DMS 273 treated with DMSO at 0.1 percent for 48 hours (cell line): ENCODE measurements at places on chromosomes 2 and 18.

GRCh38 chr2:185393091-185393490, 345.5 kb upstream of the FSIP2 start:
- no peak for DNase-seq

GRCh38 chr18:43061318-43061717, 54.2 kb downstream of the RIT2 start:
- DNase-seq, result no peak

DNA sequence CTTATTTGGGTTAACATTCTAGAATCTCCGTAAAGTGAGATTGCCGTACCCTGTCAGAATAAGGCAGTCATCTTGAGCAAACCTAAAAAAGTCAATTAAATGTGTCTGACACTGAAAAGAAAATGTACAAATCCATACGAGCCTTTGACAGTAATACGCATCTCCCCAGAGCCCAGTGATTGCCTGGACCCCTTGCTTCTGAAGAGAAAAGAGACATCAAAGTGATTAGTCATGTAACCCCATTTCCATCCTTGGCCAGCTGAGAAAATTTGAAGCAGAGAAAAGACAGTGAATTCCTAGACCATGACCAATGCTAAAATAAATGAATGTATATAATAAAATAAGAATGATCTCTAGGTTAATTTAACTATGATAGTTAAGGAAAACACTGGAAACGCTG, 1499.4 kb downstream of the SUCLG1 start:
- no peak for DNase-seq

DNA sequence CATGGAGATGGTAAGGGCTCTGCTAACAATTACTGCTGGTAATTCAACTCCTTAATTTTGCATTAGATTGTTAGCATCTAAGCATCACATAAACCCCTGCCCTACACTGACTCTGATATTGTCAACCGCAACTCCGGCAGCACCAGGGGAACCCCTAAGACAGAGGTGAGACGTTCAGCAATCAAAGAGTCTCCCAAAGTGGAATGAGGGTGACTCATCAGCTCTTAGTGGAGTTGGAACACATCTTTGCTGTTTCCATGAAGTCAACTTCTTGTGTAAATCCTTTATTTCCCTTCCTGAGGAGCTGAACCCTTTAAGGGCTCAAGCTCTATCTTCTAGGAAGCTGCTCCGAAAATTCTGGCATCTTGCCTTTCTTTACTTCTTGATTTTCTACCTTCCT, 52.1 kb downstream of the ABCG8 start:
- DNase-seq, result no peak

- no peak for DNase-seq
Measured at GRCh38 chr2:133685636-133686215, 117.5 kb upstream of the NCKAP5 start.

GRCh38 chr2:173204316-173204715, 128.7 kb downstream of the MAP3K20 start:
- no peak for DNase-seq

- DNase-seq, result no peak
Measured at GRCh38 chr2:3503483-3503882, 15.8 kb downstream of the ADI1 start.

- no peak for DNase-seq
Measured at GRCh38 chr2:17793803-17794354, 22.4 kb upstream of the MSGN1 start.

GRCh38 chr2:30239308-30239985, 8.1 kb downstream of the LBH start:
- DNase-seq, result no peak

DNA sequence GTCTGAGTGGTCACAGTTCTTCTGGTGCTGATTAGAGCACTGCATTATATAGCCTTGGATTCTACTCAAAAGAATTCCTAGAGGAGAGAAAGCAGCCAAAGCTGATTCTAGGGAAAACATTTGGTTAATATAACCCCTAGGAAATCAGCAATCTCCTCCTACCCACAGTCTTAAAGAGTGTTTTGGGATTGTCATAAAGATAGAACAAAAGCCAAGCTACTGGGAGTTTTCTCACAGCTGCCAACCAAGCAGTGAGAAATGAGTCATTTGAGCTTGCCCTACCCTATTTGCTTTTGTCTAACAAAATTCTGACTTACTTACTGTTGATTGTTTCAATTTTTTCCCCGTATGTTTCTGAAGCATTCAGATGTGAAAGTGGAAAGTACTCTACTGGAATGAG, 469.3 kb downstream of the PLCL1 start:
- no peak for DNase-seq

DNA sequence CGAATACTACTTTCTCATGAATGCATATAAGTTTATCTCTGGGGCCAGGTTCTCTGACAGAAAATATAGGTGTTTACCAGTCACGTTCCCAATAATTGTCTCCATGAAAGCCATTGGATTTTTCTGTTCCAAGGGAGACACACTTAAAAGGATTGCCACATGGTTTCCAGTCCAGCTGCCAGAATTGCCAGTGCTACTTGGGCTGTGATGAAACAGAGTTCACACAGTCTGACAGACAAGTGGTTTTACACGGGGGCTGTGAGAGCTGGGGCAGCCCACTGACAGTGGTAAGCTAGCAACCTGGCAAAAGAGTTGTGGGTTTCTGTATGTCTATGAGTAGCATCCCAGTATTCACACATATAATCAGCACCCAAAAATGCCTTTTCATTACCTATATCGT, 27.7 kb upstream of the ATRAID start:
- no peak for DNase-seq

DNA sequence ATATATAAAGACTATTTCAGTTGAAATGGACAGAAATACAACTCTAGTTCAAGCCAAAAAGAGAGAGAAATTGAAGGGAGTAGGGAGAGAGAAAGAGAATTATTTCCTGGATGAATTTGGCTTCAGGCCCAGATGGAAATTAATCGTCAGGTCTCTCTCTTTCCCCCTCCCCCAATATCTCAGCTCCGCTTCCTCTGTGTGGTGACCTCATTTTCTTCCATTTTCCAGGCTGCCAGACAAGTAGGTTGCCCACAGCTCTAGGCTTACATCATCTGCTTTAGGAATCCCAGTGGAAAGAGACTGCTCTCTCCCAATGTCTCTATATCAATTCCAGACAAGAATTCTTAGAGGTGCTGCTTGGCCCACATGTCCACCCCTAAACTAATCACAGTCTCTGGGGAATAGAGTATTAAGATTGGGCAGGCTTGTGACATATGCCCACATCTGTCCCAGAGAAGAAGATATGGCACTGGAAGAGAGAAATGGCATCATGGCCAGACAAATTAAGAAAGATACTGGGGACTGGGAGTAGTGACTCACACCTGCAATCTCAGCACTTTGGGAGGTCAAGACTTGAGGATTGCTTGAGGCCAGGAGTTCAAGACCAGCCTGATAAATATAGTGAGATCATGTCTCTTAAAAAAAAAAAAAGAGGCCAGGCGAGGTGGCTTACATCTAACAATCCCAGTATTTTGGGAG, 37.2 kb upstream of the CFAP36 start:
- DNase-seq, result peak; percentile 80

DNA sequence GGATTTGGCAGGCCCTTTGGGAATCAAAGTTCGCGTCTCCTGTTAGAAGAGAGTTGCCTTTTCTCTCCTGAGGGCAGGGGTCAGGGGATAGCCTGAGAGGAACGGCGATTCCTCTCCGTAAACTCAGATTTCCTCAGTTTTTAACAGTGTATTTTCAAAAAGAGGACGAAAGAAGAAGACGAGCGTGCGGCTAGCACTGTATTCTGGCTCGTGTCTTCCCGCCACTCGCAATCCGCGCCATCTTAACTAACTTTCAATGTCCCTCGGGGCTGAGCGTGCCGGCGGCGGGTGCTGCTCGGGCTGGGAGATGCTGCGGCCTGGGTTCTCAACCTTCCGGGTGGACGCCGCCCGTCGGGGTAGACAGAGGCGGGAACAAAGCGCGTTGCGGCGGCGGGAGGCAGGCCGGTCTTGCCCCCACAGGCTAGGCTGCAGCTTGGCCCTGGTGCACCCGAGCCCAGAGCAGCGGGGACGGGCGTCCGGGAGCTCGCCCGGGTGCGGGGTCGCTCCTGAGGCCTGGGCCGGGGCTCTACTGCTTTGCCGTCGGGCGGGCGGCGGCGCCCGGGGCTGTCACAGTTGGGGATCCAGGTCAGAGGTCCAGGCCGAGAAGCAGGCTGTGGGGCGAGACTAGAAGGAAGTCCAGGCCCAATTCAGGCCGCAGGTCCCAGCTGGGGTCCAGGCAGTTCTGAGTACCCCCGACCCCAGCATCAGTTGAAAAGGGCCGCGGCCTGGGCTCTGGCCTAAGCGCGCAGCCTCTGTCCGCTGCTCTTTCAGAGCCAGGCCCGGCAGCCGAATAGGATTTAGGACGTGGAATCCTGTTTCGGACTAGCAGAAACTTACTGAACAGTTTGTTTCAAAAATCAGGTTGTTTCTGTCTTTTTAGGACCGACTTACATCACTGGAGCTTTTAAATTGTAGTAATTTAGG, 11.8 kb downstream of the TBR1 start:
- DNase-seq, result no peak

- DNase-seq, result no peak
Measured at GRCh38 chr2:239375278-239376061, 25.4 kb downstream of the HDAC4 start.

DNA sequence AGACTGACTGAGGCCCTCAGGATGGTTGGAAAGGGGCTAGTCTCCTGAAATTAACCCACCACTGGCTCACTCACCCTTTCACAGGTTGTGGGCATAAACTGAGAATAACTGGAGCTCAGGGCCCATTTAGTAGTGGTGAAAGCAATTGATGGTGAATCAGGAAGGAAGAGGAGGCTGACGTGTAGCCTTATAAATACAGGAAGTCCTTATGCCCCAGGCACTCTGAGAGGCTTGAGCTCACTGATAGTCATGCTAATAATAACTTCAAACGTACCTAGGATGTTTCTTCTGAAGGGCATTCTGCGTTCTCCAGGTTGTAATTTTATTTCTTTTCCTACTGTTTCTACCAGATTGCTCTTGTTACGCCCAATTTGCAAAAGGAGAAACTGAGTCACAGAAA, 328.4 kb downstream of the CLIP4 start:
- DNase-seq, result no peak

DNA sequence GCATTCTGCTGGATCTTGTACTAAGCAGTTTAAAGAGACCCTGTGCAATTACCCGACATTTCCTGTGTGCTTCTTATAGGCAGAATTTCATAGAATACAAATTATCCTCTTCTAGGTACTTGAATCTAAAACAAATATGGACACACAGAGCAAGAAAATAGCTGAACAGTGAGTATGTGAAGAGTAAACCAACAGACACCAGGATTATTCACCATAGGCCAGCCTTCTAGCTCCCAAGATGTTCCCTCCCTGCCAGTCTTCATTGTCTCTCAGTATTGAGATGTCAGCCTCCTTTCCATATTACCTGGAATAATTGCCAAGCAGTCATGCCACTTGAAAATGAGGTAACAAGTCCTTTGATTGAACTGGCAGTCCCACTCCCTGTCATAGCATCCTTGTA, 187.1 kb downstream of the PTPRM start:
- DNase-seq, result no peak

GRCh38 chr2:32696439-32696838, 68.6 kb downstream of the TTC27 start:
- no peak for DNase-seq
